ENCODE measurements at places on chromosomes 7 and 10.

DNA sequence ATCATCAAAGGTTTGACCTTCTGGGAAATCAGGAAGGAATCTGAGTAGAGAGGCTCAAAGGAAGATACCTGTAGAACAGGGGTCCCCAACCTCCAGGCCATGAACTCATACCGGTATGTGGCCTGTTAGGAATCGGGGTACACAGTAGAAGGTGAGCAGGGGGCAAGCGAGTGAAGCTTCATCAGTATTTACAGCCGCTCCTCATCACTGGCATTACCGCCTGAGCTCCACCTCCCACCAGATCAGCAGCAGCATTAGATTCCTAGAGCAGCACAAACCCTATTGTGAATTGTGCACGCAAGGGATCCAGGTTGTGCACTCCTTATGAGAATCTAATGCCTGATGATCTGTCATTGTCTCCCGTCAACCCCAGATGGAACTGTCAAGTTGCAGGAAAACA, 158.5 kb upstream of the CACNA2D1 start:
- DNase-seq, result no peak

DNA sequence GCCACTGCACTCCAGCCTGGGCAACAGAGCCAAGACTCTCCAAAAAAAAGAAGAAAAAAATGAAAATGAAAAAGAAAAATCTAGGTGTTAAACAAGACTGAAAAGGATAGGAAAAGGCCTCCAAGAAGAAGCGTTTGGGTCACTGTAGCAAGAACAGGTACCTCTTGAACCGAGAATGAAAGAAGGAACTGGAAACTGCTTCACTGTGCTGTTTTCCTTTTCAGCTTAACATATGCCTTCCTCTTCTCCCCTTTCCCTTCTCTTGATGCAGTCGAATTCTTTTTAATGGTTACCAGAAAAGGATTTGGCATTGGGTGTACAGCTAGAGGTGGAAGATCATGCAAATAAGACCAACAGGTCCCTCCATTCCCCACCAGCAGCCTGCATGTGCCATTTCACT, 28.1 kb downstream of the LRRC4 start:
- DNase-seq, result no peak

DNA sequence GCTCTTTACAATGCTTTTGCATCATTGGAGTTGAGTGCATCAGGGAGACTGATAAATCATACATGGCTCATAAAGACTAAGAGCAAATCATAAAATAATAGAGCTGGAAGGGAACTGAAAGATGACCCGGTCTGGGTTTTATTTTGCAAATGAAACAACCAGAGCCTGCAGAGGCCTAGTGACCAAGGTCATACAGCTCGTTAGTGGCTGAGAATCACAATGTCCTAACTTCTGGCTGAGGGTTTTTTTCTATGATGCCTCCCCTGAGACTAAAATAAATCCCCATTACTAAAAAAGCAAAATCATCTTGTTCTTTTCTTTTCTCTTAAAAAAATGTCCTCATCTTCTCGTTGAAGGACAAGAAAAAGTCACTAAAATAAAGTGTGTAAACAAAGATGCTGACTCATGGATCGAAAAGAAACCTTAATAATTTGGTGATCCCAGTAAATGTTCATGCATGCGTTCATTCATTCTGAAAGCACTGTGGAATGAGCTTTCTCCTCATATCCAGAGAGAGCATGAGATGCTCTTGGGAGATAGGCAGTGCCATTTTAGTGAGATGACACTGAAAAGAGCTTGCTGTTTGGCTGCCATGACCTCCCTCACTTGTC, 107.8 kb upstream of the PHYHIPL start:
- no peak for DNase-seq

DNA sequence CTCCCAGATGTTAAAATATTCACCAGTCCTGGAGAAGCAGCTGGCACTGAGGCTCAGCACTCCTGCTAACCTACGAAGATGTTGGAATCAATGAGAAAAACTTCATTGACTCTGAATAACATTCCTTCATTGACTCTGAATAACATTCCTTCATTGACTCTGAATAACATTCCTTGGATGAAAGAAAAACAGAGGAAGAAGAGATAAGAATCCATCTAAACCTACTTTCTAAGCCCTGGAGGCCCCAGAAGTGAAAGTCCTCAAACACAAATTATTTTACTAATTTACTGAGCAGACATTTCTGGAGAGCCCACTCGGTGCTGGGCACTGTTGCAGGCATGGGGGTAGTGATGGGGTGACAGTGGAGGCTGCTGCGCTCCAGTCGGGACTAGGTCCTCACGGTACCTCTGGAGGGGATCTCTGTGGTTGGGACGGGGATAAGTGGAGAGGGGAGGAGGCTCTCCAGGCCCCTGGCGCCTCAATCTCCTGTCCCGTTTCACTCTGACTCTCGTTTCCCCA, 254.1 kb downstream of the WDR37 start:
- peak; percentile 63 for DNase-seq

DNA sequence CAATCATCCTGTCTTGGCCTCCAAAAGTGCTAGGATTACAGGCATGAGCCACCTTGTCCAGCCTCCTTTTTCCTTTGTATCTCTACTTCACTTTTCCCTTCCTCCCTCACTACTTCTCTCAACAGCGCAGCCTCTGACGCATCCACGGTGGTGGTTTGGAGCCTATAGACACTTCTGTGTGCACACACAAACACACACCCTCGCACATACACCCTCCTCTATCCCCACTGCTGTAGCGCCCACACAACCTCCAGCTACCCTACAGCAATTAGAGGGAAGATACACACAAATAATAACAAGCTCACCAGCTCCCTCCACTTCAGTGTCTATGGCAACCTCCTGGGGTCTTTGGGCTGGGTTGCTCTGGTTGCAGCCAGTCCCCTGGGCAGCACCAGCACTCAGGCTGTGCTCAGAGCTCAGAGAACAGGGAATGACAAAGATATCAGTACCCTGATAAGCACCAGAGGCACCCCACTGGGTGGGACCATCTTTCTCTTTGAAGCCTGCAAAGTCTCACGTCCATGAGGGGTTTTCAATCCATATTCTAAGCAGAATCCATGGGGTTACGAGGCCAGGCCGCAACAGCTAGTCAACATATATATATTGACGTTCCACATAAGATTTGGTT, 3.3 kb upstream of the CAMK2G start:
- DNase-seq, result no peak

DNA sequence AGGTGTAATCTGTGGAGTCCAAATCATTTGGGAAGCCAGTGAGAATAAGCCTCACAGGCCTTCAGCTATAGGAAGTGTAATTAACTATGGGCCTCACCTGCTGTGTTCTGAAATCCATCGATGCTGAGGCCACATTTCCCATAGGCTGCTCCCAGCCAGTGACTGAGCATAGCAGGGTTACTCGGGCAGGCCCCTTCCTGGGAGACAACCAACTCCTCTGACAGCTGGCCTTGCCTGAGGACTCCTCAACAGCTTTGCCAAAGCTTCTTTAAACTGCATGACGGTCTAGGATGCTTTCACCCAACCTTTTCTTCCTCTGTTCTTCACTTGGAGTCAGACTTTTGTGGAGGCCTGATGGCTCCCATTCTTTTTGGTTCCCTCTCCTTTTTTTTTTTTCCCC, 63.8 kb upstream of the SMNDC1 start:
- DNase-seq, result no peak

GRCh38 chr10:75632805-75633462, 201.5 kb downstream of the LRMDA start:
- DNase-seq, result no peak

GRCh38 chr7:137987968-137988367, 13.9 kb downstream of the CREB3L2 start:
- no peak for DNase-seq

DNA sequence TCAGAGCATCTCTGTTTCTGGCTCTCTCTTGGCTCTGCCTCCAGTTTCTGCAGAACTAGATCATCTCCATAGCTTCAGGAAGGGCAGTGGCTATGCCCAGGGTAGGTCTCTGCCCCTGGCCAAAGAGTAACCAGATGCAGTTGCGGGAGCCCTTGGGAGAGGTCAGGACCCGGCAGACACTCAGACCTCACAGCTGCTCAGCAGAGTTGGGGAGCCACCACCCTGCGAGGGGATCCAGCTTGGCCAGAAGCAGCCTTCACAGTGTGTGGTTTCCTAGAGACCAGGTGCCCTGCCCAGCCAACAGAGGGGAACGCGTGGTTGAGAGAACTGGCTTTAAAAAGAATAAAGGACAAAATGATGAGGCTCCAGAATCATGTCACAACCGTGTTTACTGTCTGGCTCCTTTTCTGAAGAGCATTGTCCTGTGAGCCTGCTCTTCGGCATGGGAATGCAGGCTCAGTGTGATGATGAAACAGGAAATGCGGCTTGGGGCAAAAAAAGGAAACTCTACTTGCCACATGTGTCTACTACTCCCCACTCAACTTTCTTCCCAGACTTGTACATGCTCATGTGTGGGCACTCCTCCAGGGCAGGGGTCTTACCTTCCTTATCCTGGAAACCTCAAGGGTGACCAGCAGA, 243.1 kb downstream of the INHBA start:
- no peak for DNase-seq

GRCh38 chr7:20404320-20404719, 73.6 kb downstream of the ITGB8 start:
- DNase-seq, result no peak

- peak; percentile 67 for DNase-seq
Measured at GRCh38 chr10:30553018-30553625, 76.4 kb downstream of the LYZL2 start.

GRCh38 chr7:142301299-142301698, 43.4 kb upstream of the PRSS58 start:
- no peak for DNase-seq

DNA sequence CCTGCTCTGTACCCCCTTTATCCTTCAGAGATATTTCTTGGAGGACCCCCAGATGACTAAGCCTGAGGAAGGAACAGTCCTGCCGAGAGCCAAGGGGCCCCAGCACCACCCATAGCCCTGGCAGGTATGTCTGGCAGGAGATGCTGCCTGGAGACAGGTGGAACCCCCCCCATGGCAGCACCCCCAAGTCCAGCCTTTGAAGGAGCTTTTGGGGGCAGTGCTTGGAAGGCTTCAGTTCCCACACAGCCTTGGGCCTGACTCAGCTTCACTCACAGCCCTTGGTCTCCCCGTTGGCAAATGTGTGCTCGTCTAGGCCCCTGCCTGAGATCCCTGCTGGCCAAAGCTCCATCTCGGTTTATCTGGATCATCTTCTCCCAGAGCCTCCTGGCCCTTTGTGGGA, 23.0 kb upstream of the PCBD1 start:
- DNase-seq, result no peak

DNA sequence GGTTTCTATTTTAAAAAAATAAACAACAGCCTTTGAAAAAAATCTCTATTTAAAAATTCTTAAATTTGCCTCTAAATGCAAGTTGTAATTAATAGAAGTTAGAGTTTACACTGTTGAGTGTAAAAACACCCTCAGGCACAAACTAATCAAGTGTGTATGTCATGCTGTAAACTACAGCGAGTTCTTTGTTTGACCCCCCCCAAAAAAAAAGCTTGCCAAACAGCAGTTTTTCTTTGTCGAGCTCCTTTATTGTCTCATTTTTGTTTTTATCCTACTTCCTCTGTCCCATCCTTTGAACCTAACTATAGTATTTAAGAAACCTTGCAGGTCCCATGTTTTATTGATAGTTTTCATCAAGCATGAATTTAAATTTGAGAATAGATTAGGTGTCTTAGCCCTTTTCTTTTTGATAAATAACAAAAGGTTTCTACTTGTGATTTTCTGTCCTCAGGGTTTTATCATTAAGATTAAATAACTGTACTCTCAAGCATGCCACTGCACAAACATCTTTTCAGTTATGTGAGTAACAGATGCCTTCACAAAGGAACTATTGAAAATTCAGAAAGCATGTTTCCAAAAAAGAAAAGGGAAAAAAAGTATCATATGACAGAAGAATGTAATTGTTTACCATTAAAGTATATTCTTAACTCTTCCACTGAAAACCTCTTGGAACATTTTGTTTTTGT, 176.0 kb downstream of the ARID5B start:
- no peak for DNase-seq

GRCh38 chr10:94963901-94964300, 25.4 kb downstream of the CYP2C9 start:
- peak; percentile 39 for DNase-seq

- DNase-seq, result no peak
Measured at GRCh38 chr7:151310578-151310977, 31.0 kb upstream of the NUB1 start.

DNA sequence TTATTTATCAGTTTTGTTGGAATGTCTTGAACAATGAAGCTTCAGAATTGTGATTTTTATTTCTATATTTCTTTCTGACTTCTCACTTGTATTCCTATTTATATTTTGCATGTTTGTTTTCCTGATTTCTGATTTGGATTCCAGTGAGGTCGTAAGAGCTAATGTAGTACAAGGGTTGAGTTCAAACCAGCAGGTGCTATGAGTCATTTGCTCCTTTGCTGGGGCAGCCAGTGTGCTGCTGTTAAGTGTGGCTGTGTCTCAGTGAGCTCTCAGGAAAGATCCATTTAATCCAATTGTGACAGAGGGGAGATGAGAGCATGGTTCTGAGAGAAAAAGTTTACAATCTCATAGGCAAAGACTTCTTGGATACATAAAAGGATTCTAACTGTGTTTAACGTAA, 48.6 kb downstream of the MCU start:
- DNase-seq, result no peak

- no peak for DNase-seq
Measured at GRCh38 chr10:117222552-117222951, 18.4 kb upstream of the SLC18A2 start.

DNA sequence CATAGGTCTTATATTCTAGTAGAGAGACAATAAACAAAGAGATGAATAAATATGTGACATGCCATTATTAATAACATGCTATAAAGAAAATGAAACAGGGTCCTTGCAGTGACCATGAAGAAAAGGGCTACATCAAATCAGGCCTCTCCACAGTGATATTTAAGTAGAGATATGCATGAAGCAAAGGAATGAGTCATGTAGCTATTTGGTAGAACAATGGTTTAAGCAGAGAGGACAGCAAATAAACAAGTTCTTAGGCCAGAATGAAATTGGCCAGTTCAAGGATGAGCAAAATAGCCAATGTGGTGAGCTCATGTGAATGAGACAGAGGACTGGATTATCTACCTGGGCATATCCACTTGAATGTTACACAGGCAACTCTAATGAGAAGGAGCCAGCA, 172.2 kb upstream of the FERD3L start:
- no peak for DNase-seq

DNA sequence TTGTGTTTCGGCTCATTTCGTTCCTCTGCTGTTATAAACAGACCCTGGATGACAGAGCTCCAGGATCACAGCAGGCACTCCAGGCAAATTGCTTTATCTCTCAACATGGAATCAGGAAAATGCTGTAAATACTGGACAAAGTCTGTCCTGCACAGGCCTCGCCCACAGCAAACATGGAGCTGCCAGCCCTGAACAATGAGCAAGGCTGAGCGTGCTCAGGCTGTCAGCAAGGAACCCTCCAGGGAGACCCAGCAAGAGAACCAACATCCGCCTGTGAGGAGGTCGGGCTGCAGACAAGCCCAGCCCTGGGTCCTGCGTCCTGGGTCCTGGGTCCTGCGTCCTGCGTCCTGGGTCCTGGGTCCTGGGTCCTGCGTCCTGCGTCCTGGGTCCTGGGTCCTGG, 180.8 kb downstream of the PTPRN2 start:
- DNase-seq, result no peak

GRCh38 chr10:125016611-125017202, 74.8 kb downstream of the ZRANB1 start:
- no peak for DNase-seq
